ENCODE measurements at places on chromosomes 3 and 15. TPM values are rescaled to one million over a fixed set of nuclear protein-coding genes. Genes with fewer than 3 reads are reported as not detected.

ELP6 gene
- total RNA-seq = 25.0 TPM

STRIT1 gene
- not detected for total RNA-seq

FBLN2 gene
- total RNA-seq = 43.0 TPM

APEH gene
- 142 TPM for total RNA-seq

THSD4 gene
- 38.5 TPM for total RNA-seq

GRAMD1C gene
- 1.8 TPM for total RNA-seq

SECISBP2L gene
- 28.9 TPM for total RNA-seq

PROK2 gene
- not detected for total RNA-seq

RAD51 gene
- total RNA-seq = 4.0 TPM

GNAT1 gene
- not detected for total RNA-seq

Data from subcutaneous preadipocyte (primary cell).